ENCODE measurements at places on chromosomes 6 and 20.

DNA sequence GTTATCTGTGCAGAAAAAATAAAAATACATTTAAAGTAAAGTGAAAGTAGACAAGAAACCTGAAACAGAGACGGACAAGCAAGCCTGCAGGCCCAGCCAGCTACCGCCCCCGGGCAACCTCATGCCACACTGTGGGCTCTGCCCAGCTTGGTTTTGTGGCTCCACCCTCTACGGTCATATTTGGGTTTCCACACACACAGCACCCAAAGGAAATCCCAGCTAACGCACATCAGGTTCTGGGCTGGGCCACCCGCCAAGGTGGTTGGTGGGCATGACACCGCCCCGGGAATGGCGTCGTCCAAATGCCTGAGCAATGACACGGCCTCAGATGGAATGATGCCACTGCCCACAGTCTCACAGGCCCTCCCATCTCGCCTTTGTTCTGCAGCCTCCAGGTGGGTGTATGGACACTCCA, 22.9 kb downstream of the FAM110A start:
- DNase-seq = peak; percentile 77

GRCh38 chr20:34988191-34988540, 32.5 kb downstream of the MYH7B start:
- DNase-seq = no peak

GRCh38 chr6:158361961-158362669, 49.9 kb downstream of the TULP4 start:
- no peak for DNase-seq

DNA sequence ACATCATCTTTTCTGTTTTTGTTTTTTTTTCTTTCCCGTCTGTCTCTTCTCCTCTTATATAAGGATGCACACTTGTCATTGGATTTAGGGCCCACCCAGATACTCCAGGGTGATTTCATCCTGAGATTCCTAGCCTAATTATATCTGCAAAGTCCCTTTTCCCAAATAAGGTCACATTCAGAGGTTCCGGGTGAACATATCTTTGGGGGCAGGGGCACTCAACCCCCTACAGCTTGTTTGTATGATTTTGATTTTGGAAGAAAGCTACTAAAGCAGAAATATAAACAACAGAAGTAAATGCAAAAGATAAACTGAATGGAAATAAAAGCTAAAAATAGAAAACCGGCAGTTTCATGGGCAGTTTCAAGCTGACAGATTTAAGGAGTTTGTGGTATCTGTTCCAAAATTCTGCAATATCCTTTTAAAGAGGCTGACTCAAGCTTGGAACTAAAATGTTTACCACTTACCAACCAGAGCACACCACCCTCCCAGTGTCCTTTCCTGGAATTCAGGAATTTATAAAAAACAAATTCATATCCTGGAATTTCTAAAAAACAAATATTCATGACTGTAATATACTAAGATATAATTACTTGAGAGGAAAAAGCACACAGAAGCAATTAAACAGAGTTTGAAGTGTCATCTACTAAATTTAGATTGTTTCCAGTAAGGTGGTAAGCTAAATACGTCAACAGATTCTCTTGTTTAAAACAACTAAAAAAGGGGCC, 100.0 kb upstream of the CARMIL1 start:
- no peak for DNase-seq

DNA sequence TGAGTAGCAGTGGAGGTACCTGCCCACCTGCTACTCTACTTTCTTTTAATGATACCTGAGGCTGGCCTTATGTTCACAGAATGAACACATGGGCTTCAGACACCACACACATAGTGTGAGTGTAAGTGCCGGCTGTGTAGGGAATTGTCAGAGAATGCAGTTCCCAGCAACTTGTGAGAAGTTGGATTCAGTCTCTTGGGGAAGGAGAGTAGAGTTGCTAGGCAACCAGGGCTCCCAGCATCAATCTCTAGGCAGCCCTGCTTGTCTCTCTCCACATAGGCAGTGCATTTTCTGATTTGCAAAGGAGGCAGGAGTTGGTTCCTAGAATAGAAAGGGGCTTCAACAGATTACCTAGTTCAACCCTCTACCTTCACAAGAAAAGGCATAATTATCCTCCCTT, 74.1 kb downstream of the BFSP1 start:
- DNase-seq = no peak

DNA sequence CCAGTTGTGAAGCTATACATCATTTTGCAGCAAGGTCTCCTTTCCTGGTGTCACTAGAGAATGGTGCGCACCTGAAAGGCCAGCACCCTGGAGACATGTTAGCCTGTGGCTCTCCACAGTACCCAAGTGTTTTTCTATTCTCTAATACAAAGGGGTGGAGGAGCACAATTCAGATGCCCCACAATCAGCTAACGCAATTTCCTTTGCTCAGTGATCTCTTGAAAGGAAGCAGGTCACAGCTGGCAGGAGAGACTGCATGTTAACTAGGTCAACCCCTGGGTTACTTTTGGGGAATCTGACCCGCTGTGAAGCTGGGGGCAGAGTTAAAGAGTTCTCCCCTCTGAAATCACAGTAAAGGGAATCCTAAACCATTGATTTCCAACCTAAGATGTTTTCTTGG, 92.5 kb downstream of the B3GAT2 start:
- DNase-seq = no peak

DNA sequence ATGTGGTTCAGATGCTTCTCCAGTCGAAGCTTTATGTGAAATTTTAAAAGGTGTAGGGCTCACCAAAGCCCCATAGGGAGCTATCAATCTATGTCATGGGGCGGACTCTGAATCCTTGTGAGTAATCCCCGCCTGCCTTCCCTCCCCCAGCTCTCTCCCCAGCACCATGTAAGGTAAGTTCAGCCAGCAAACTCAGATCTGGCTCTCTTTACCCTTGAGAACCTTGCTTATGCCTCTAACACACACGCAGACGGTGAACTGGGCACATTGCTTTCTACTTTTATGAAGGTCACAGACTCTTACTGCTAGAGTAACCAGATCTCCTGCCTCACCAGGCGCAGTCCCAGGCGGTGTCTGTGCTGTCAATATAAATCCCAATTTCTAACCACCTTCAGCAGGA, 82.6 kb upstream of the CNKSR3 start:
- DNase-seq = no peak

All from CD8-positive, alpha-beta T cell (primary cell).